ENCODE measurements at places on chromosomes 16 and 17. TPM values are rescaled to one million over a fixed set of nuclear protein-coding genes. Genes with fewer than 3 reads are reported as not detected.

The DOC2B gene
- total RNA-seq: 2.1 TPM

The ARL4D gene
- 15.4 TPM for total RNA-seq

The ITPRIPL2 gene
- 16.0 TPM for total RNA-seq

The OTOP3 gene
- not detected for total RNA-seq

The UTS2R gene
- total RNA-seq: not detected

The KRT24 gene
- total RNA-seq: not detected

The CD7 gene
- not detected for total RNA-seq

The TBC1D3E gene
- not detected for total RNA-seq

The CHTF8 gene
- total RNA-seq: 133 TPM

The VKORC1 gene
- total RNA-seq: 128 TPM

The CCT6B gene
- total RNA-seq: 1.3 TPM

The TRAP1 gene
- total RNA-seq: 147 TPM

The MAPT gene
- total RNA-seq: 1.5 TPM

The CACNA1G gene
- 4.9 TPM for total RNA-seq

The PIRT gene
- not detected for total RNA-seq

The ANKRD40CL gene
- not detected for total RNA-seq

The MYH13 gene
- total RNA-seq: not detected

The FOXL1 gene
- total RNA-seq: 1.9 TPM

The MFSD11 gene
- 21.0 TPM for total RNA-seq

The TMC8 gene
- 0.20 TPM for total RNA-seq

The CMTM2 gene
- not detected for total RNA-seq

The ABI3 gene
- total RNA-seq: not detected

The TMC5 gene
- total RNA-seq: 6.3 TPM

The SLC9A5 gene
- total RNA-seq: 1.7 TPM

The CDRT15L2 gene
- total RNA-seq: not detected

The HCRT gene
- total RNA-seq: not detected

The ZSWIM7 gene
- 48.4 TPM for total RNA-seq

The ZG16 gene
- total RNA-seq: not detected

The ITGA2B gene
- 1.6 TPM for total RNA-seq

The MYH1 gene
- not detected for total RNA-seq

The GUCY2D gene
- total RNA-seq: not detected

The HEATR9 gene
- total RNA-seq: not detected

The ASPHD1 gene
- 23.7 TPM for total RNA-seq

The PLCG2 gene
- 4.2 TPM for total RNA-seq

The CETP gene
- total RNA-seq: not detected

The CSH2 gene
- not detected for total RNA-seq

The ENPP7 gene
- not detected for total RNA-seq

The MED9 gene
- total RNA-seq: 14.4 TPM

The TUBG2 gene
- 19.6 TPM for total RNA-seq

The DNAH3 gene
- 0.14 TPM for total RNA-seq

Data from A549 treated with ZK216348 at 1 μM for 4 hours (cell line).